Cerebellar nuclear complex (tissue), 1 donor: ENCODE measurements at places on chromosomes 11 and 22.

- DNase-seq = no peak
These were observed 14.7 kb downstream of the UBTFL1 start for GRCh38 chr11:90100431-90100830.

- DNase-seq = no peak
These were observed 2.3 kb downstream of the TSPAN4 start for GRCh38 chr11:844693-845644.

- DNase-seq = no peak
These were observed 1017.0 kb upstream of the TENM4 start for GRCh38 chr11:80457823-80458222.

GRCh38 chr11:64262271-64263002 lies 11.1 kb downstream of the PLCB3 start:
- no peak for DNase-seq

DNA sequence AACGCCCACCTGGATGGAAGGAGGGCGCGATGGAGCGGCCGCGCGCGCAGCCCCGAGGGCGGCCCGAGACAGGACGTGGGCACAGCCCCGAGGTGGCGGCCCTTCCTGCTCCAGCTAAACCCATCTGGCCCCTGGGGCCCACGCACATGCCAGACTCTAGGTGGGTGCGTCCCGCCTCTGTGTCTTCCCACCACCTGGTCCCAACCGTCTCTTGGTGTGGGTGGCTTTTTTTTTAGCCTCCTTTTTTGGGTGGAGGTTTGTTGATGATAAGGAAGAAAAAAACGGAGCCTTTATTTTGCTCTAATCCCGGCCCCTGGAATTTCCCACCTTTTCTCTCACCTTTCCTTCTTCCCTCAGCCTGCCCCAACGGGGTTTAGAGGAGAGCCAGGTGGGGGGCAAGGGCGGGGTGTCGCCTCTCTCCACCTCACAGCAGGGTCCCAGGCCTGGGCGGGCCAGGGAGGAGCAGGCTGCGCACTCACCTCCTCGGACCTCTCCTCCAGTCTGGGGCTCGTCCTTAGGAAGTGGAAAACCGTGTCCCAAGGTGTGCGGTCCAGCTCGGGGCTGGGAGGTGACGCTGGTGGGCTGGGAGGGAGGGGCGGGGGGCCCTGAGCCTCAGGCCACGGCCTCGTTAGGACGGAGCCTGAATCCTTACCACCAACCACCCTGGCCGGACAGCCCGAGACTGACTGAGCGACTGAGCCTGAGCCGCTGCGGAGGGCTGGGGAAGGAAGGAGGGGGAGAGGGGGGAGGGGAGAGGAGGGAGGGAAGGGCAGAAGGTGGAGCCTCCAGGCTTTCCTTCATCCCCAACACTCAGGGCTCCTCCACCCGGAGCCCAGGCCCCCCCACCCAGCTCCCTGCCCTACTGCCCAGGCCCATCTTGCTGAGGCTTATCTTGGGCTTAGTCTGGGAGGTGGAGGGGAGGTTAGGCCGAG lies at the start of gene SOX10:
TSS of gene SOX10 (minus strand) at position 696 of the 932 bp plus-strand sequence. CDS start 771 bp downstream, outside the sequence.
- DNase-seq = no peak

DNA sequence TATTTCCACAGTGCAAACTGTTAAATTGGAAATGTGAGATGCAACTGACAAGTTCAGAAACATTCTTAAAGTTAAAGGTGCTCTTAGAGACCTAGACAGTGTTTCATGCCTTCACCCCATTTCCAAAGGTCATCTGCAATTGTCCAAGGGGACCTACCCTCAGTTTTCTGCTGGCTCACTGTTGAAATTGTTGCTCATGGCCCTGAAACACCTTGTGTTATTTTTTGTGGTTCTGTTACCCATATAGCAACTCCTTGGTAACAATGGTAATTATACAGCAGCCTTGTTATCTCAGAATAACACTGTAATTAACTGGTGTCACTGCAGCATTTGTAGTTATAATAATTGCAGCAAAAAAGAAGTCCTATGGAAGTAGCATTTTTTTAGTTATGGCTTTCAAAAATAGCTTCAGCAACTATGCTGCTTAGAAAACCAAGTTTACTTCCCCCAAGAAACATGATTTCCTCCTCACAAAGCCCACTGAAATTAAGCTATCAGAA lies 49.2 kb upstream of the CCDC34 start:
- DNase-seq = no peak

- DNase-seq = no peak
These were observed at the start of gene PHF21B for GRCh38 chr22:45009606-45010531. PHF21B (minus strand) TSS chr22:45010005; CDS start chr22:45009549, 456 bp downstream.
